Astrocyte of the cerebellum (primary cell): ENCODE measurements at places on chromosomes 6 and 20.

DNA sequence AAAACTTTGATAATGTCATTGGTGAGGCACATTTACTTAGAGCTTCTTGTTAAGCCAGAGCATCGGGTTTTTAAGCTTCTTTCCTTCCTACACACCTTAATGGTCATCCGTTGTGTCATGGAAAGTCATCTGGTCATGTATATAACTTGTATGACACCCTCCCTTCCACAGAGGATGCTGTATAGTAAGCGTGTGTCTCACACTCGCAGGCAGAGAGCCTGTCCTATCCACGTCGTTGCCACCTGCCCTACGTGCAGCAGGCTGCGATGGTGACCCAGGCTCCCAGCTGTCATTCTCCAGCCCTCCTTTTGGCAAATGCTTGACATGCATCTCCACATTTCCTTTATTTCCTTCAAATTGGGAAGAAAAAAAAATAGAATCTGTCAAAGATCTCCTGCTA, 85.6 kb downstream of the MYB start:
- DNase-seq, result no peak

DNA sequence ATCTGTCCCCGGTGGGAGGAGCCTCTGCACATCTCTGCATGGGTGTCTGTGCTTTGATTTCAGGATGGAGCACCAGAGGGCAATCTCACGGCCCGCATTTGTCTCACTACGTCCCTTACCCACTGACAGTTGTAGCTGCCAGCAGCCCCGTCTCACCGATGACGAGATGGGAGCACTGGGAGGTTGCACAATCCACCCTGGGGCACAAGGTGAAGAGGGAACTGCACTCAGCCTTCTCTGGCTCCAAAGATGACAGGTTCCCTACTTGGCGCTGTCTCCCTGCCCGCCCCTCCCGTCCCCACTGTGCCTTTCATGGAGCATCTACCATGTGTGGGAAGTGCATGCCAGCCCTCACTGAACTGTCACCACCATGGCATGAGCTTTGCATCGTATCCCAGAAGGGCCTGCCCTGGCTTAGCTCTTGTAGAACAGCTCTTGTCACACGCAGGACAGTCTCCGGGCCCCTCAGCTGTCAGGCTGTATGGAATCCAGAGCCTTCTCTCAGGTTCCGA, 99.9 kb upstream of the PMEPA1 start:
- no peak for DNase-seq

DNA sequence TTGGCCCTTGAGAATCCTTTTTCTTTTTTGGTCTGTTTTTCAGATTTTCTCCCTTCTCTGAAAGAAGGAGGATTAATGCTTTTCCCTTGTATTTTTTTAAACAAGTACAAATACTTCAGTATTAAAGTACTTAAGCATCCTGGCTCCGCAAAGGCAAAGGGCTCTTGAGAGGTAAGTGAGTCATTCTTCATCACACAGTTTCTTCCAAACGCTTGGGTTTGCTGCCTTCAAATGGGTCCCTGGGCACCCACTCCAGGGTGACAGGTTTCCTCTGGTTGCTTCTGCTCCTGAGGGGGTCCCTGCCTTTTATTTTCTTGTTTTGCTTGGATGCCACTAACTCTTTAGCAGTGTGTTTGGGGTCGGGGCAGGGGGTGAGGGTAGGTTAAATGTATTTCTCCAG, 437.1 kb downstream of the PTPRT start:
- no peak for DNase-seq

DNA sequence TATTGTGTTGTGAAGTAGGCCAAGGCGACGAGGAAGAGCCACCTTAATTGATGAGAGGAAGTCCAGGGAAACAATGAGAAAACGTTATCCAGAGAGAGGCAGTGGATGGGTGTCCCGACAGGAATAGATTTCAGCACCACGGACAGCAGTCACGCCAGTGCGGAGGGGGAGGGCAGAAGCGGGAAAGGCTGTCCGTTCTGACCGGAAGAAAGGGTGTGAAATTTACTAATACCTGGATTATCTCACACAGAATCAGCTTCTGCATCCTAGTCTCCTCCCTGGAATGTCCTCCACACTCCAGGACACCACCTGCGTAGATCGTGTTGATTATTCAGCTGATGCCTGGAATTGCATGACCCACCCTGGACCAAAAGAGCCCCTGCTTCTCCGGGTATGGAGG, 7.4 kb upstream of the BPIFA3 start:
- DNase-seq, result peak; percentile 49

DNA sequence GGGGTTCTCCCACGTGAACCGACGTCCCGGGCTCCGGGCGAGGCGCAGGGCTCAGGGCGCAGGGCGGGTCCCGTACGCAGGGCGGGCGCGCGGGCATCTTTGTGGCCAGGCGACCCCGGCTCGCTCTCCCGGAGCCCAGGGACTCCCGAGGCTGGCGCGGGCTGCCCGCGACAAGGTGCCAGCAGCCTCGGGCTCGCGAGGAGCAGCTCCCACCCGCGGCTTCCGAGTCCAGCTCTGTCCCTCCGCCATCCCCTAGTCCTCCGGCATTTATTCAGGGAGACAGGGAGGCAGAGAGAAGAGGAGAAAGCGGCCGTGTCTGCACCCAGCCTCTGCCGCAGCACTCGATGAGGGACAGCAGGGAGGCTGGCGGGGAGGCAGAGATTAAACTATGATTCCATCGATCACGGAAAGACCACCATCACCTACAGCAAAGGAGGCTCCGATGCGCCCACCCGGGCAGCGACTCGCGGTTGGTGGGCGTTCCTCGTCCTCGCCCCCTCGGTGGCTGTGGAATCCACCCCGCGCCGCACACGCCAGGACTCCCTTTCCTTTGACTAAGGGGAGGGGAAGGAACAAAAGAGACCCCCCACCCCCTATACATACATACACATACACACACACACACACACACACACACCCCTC, 1.1 kb downstream of the RGS17 start:
- no peak for DNase-seq

DNA sequence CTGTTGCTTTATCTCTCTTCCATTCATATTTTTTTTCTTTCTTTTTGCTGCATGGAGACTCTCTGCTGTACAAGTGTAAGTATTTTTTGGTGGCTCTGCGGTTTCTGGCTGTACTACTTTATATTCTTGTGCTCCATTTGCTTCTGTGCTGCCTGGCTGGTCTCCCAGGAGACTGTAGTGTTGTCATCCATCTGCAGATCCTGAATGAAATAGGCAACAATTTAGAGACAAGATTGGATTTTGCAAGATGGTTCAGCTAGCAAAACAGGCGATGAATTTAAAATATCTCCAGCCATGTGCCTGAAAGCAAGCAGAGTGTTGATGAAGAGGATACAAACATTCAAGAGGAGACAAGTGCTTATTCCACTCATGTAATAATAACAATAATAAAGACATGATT, 75.1 kb upstream of the SCGN start:
- DNase-seq, result peak; percentile 8

GRCh38 chr6:104630955-104631354, 228.8 kb downstream of the HACE1 start:
- no peak for DNase-seq

DNA sequence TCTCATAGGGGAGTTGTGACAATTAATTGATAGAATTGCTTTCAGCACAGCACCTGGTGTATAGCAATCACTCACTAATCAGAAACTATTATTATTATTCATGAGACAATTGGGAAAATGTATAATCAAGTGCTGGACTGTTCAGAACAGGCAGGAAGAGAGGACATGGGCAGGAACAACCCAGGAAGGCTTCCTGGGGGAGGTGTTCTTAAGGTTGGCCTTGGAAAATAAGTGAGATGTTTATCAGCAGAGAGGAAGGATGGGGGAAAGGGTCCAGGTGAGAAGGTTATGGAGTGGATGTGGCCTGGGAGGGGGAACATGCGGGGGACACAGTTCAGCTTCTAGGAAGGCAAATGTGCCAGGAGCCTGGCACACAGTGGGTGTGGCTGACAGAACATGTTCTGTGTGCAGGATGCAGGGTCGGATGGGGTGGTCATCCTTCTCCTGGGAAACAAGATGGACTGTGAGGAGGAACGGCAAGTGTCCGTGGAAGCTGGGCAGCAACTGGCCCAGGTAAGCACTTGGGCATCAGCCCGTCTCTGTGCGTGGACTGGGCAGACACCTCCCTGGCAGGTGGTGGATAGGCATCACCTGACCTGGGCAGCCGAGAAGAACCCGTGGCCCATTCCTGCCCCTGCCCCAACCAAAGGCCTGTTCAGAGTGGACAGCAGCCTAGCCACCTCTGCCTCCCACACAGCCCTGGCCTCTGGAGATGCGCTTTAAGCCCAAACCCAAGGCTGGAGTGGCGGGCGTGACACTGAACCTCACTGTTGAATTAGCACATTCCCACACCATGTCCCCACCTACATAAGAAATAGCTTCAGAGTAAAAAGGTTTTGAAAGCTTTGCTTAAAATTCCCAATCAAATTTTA, 30.9 kb downstream of the RAB44 start:
- DNase-seq, result no peak

DNA sequence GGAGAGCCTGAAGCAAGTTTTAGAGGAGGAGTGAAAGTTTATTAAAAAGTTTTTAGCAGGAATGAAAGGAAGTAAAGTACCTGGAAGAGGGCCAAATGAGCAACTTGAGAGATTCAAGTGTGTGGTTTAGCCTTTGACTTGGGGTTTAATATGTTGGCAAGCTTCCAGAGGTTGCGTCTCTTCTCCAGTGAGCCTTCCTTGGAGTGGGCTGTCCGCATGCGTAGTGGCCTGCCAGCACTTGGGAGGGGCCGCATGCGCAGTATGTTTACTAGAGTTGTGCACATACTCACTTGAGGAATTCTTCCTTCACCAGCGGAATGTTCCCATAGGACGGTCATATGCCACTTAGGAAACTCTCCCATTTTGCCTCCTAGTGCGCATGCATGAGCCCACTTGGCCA, 235.2 kb downstream of the ALDH8A1 start:
- peak; percentile 29 for DNase-seq

DNA sequence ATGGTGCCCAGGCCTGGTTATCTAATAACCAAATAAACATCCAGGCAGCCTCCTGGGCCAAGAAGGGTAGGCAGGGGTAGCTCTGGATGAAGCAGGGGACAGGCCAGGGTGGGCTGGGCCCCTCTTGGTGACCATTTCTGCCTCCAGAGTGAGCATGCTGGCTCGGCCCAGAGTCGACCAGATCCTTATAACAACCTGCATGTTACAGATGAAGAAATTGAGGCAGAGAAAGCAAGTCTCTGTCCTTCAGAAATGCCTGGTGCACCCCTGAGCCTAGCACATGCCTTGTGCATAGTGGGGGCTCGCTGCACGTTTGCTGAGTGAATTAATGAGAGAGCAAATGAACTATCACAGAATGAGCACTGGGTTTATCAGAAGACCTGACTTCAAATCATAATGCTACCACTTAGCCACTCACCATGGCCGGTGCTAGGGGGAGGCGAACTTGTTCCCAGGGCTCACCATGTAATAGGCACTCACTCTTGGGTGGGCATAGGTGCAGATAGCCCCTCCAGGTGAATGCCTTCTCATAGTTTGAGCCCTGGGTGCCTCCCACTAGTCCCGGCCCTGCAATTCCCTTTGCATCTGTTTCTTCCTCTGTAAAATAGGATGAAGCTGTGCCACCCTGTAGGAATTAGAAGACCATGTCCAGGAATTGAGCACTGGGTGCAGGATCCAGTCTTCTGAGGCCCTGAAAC, 3.8 kb upstream of the APCDD1L start:
- DNase-seq, result no peak
